Heart right ventricle (tissue), 16 donors: ENCODE measurements at places on chromosomes 16 and 17. TPM values are rescaled to one million over a fixed set of nuclear protein-coding genes. Genes with fewer than 3 reads are reported as not detected.
A peak's percentile ranks its signal among the peaks of the same experiment; 100 is the strongest.

- DNase-seq: peak; percentile 20
Measured at GRCh38 chr16:354291-354881, 1.9 kb upstream of the AXIN1 start.

The C17orf50 gene
- not detected for total RNA-seq

DNA sequence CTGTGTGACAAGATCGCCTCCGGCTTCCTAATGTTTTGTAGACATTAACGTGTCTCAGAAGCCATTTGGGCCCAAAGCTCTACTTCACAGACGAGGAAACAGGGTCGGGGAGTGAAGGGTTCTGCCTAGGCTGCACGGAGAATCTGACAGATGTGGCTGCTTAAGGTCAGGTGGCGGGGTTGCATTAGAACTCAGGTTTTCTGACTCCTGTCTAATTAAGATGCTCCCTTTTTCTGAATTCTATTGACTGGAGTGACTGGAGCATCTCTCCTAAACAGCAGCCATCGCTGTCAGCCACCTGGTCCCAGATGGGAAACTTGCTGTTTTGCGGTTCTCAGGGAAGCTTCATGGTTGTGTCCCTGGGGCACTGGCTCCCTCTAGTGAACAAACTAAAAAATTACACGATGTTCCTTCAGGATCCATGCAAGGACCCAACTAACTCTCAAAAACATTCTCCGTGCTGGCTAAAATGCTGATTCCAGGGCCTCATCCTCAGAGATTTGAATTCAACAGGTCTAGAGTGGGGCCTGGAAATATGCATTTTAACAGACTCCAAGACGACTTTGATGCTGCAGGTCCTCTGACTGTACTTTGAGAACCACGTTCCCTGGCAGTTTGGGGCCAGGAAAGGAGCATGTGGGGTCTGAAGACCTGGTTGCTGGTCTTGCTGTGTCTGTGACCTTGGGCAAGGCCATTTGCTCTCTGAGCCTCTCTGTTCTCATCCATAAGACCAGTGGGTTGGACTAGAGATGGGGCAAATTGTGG, 117.4 kb downstream of the IRF8 start:
- peak; percentile 46 for DNase-seq

- no peak for DNase-seq
Measured at GRCh38 chr17:38608648-38609047, 2.9 kb upstream of the SRCIN1 start.

The TMEM132E gene
- not detected for total RNA-seq

- DNase-seq: no peak
Measured at GRCh38 chr16:74485916-74486315, 64.6 kb upstream of the CLEC18B start.

GRCh38 chr17:66450852-66451158, 148.4 kb downstream of the PRKCA start:
- no peak for DNase-seq

The STAT5A gene
- total RNA-seq: 14.2 TPM

DNA sequence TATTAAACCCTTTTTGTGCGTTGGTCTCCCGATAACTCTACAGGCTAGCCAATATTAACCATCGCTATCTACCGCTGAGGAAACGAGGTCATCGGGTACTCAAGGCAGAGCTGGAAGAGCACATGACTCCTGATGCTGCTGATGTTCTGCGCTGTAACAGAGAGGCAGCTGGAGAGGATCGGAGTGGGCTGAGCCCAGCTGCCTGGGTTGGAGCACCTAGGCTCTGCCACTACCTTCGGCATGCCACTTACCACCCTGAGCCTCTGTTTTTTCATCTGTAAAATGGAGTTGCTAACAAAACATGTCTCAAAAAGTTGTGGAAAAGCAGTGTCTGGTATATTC, 432 bp upstream of the SLC46A1 start:
- DNase-seq: no peak

DNA sequence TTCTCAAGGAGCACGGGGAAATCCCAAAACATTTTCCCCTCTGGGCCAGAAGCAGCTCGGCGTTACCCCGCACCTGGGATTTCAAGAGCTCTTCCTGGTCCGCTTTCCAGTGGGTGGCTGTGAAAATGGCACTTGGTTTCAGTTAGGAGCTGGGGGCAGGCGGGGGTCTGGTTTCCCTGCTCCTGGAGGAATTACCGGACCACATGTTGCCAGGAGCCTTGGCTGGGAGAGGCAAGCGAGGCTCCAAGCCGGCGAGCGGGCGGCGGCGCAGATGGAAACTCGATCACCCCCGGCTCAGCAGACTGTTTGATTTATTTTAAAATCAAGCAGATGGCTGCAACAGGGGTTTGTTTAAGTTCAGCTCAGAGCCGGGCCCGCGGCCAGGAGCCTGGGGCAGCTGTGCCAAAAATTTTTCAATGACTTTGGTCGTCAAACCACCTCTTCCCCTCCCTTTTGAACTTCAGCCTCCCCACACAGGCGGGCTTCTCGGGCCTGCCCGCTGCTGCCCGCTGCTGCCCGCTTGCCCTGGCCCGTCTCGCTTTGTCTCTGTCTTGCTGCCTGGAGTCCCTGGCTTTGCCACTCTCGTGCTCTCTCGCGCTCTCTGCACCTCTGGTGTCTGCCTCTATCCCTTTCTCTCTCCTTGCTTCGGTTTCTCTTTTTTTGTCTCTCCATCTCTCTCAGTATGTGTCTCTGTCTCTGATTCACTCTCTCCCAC, 108.0 kb upstream of the CIBAR2 start:
- DNase-seq: peak; percentile 85

The KRTAP9-8 gene
- total RNA-seq: not detected

The TTLL6 gene
- not detected for total RNA-seq

The CCL7 gene
- total RNA-seq: not detected

GRCh38 chr17:48247603-48248002, 140.0 kb downstream of the SNX11 start:
- no peak for DNase-seq

The CLEC10A gene
- 9.1 TPM for total RNA-seq

The C16orf95 gene
- 3.9 TPM for total RNA-seq

- no peak for DNase-seq
Measured at GRCh38 chr16:86405319-86405718, 105.0 kb upstream of the FOXF1 start.

- no peak for DNase-seq
Measured at GRCh38 chr17:17126131-17127110, 79.7 kb downstream of the PLD6 start.

The VASN gene
- total RNA-seq: 9.6 TPM

- DNase-seq: no peak
Measured at GRCh38 chr16:89022051-89022836, 45.2 kb upstream of the CBFA2T3 start.

DNA sequence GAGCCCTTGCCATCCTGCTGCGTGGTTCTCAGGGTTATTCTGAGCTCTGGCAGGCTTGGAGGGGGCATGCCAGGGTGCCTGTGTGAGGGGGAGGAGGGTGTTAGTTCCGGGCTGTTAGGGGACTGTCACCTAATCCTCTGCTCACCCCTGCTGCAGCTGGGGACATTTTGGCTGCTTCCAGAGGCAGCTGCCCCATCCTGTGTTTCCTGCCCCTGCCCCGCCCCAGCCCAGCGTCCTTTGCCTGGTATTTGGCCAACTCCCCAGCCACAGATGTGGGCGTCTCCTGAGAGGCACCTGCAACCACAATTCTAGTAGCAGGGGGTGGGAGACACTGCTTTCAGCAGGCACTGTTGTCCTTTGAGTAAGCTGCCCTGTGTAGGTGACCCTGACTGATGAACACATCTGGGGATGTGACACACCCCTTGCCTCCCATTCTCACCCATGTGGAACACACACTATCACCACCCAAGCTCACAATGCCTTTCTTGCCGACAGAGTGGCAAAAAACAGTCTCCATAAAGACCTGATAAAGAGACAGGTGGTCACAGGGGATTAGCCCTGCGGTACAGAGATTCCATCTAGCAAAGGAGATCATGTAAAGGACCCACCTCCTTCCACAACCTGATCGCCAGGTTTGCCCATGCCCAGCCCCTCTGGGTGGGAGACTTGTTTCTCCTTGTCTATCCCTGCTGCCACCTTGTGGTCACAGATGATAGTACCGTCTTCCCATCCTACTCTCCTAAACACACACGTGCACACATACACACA, at the start of gene CHRNE:
TSS of gene CHRNE (minus strand) at position 48 of the 768 bp plus-strand sequence. CDS start at position 13, 35 bp downstream.
- DNase-seq: peak; percentile 81

GRCh38 chr17:59527325-59527917, 38.0 kb upstream of the DHX40 start:
- no peak for DNase-seq

DNA sequence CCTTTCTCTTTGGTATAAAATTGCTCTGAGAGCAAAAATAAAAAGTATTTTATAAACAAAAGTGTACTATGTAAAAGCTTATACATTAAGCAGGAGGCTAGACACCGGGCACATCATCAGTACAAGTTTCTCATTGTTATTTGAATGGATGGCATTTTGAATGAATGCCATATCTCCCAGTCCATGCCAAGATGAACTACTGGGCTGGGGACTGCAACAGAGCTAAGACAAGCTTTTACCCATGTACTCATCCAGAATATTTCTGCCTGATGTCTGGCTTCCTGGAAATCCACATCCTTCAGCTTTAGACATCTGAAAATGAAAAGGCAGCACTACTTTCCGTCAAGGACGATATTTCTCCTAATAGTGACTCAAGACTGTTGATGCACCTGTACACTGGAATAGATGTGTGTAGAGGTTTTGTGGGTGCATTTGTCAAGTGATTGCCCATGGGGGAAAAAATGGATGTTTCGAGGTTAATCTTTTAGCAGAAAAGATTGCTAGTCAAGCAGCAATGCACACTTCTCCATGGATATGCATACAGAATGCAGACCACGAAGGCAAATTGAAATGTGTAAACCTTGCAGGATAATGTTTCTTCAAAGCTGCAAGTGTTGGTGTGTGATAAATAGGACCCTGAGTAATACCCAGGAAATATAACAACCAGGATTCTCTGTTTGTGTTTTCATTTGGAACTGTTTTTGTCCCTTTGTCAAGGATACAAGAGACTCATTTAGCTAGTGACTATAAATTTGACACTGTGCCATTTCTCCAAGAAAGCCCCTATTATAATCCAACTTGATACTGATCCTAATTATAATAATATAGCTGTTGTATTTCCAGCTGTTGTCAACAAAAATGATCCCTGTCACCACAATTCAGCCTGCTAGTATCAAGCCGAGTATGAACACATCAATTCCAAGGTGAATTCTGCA, 173.8 kb downstream of the CDH8 start:
- DNase-seq: no peak

DNA sequence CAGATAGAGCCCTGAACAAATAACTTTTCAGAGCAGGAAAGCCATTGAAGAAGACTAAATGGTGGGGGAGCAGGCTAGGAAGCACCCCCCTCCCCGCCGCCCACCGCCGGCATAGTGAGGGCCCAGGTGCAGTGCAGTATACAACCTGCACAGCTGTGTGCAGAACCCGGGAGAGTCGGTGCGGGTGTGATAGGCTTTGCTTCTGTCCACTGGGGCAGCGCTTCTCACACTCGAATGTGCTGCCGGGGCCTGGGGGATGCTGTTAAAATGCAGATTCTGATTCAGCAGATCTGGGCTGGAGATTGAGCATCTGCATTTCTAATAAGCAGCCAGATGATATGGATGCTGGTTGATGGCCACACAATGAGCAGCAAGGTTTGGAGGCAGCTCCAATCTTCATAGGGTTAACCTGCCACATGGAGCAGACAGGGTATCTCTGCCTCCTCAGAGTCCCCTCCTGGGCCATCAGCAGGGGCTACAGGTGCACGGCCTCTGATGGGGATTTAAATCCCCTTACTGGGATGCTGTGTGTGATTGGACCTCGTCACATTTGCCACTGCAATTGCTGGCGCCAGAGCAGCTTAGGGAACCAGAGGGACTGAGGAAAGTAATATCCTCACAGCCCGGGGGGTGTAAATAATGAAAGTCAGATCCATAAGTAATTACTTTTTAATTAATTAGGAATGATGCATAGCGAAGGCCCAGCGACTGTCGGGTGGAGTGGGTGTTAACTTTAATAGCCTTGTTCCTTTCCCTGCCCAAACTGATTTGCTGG, 172.0 kb upstream of the RPL38 start:
- DNase-seq: no peak

DNA sequence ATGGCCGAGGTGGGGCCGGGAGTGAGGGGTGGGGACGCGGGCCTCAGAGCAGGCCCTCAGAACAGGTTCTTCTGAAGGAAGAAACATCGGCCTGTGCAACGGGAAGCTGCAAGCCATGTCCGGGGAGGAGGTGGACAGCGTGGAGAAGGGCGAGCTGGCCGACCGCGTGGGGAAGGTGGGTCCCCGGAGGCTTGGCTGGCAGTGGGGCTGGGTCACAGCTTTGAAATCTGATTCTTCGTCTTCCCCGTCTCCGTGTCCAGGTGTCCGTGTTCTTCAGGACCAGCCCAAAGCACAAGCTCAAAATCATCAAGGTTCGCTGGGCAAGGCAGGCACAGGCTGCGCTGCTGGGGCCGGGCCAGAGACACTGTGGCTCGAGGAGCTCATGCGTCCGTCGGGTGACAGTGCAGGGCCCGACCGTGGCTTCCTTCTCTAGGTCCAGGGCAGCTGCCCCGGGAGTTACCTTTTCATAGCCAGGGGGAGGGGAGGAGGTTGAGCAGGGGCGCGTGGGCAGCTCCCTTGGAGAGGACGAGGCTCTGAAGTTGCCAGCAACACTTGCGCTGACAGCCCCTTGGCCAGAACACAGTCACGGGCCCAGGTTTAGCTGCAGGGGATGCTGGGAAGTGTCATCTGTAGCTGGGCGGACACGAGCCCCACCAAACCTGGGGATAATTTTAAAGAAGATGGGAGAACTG, 51.3 kb downstream of the MEAK7 start:
- DNase-seq: no peak

- no peak for DNase-seq
Measured at GRCh38 chr17:42804918-42805367, 6.3 kb downstream of the CNTD1 start.

GRCh38 chr16:1003391-1004347, 22.1 kb downstream of the SOX8 start:
- no peak for DNase-seq

- DNase-seq: no peak
Measured at GRCh38 chr16:2048116-2048543, 345 bp downstream of the TSC2 start.

DNA sequence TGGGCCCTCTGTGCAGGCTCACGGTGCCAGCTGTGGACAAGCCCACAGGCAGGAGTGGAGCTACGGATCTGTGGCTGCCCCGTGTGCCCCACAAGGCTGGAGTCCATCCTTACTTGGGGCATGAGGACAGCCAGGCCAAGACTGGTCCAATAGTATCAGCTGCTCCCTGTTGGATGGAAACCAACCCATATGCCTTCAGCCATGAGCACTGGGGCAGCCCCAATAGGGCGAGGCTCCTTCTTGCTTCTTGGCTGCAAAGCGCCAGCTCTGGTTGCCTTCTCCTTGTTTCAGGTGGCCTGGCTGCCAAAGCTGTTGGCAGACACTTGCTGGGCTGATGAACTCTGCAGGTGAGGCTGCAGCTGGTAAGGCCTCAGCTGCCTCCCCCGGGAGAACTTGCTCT, 188.0 kb downstream of the ENGASE start:
- no peak for DNase-seq
